Hindlimb muscle (tissue), 1 donor: ENCODE measurements at places on chromosomes 3 and 15.

DNA sequence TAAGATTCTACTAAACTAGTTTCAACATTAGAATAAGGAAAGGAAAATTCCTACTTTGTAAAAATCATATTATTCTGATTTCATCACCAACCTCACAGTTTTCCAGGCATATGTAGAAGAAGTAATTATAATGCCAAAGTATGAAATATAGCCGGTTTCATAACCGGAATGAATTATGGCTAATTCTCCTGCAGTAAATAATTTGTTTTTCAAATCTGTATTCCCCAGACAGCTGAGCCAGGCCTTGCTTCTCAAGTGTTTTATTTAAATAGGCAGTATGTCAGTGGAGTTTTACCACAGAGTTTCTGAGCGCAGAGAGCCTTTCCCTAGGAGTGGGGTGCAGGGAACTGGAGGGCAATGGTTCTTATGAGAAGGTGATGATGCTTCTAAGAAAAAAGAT is 8.7 kb upstream of the CPA3 start:
- DNase-seq = no peak

DNA sequence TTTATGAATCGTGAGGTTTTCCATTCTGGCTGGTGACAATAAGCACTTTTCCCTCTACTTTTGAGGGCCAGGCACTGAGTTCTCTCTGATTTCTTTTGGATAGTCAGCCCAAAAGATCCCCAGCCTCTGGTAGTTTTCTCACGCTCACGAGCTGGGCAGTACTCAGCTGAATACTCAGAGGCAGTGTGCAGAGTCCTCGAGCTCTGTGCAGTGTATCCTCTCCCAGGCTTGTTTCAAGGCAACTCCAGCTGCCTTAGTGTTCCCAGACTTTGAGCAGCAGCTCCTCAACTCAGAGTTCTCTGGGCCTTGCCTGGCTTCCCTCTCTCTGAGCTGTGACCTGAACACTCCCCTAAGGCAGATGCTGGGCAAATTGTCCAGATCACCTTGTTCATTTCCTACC is 59.1 kb upstream of the IQSEC1 start:
- DNase-seq = no peak

- no peak for DNase-seq
Observed at GRCh38 chr3:135513106-135514059, 452.1 kb upstream of the PPP2R3A start.

GRCh38 chr3:141442914-141443313 is 43.9 kb upstream of the RASA2 start:
- no peak for DNase-seq

DNA sequence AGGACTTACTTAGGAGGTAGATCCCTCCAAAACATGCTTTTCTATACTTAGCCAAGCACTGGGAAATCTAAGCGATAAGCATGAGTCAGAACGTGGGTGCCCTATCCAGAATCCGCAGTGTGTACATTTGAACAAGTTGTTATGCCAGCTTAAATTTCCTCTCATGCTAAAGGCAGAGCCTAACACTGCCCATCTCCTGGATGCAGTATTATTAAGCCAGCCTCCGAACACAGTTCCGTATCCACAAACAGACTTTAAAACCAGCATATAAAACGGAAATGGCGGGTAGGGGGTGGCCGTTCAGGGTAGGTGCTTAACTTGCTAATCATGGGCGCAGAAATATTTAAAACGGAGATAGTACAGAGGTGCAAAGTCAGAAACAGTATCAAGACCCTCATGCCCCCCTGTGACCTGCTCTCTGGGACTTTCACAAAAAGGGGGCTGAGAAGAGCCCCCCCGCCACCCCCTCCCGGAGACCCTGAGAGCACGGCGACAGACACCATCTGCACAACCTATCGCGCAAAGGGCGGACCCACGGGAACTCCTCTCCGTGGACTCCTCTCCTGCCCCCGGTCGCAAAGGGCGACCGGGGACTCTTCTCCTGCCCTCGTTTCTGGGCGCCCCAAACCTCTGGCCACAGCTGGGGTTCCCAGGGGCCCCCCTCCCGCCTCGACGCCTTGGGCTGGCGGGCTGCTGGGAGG is 889 bp upstream of the LRRIQ4 start:
- peak; percentile 25 for DNase-seq

GRCh38 chr3:172309741-172310427 is 138.4 kb downstream of the GHSR start:
- no peak for DNase-seq

DNA sequence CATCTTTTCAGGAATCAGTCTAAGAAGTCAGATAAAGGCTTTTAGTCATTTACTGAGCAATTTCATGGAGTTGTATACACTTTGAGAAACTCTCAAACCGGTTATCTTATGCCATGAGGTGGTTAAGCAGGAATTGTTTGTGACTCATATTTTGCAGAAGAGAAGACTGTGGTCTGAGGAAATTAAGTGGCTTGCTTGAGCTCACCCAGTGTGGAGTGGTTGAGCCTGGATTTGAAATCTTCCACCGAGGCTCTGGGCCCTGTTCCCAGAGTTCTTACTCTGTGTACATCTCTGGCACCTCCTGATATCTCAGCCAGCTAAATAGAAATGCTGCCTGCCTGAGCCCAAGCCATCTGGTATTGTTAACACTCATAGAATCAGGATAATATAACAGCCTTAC is 37.8 kb upstream of the BCL6 start:
- no peak for DNase-seq

DNA sequence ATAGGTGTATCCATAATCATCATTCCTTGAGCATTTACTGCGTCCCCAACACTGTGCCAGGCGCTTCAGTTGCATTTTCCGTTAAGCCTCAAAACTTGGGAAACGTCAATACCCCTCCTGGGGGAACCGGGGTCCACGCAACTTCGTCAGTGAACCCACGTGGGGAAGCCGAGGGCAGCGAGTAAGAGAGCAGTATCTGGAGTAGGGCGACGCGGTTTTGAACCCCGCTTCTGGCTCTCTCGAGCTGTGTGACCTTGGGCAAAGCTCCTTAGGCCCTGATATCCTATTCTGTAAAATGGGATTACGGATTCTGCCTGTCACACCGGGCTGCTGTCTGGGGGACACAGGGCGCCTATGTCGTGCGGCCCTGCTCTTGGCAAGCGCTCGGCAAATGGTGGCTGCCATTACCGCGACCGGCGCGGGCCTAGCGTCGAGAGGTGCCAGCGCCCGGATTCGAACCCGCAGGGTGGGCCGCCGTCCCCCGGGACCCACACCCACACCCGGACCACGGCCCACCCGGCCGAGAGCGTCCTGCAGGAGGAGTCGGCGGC is 590 bp downstream of the POLG start:
- peak; percentile 16 for DNase-seq

DNA sequence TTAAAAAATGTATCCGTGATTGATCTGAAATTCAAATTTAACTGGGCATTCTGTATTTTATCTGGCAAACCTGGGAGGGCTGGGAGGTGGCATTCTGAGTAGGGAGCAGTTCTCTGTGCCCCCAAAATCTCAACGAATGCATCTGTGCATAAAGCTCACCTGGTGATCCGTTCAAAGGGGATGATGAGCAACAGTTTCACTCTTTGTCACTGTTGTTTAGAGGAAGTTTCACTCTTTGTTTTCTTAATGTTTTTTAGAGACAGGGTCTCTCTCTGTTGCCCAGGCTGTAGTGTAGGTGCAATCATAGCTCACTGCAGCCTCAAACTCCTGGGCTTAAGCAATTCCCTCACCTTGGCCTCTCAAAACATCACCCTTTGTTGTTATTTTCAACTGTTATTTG is 186.7 kb downstream of the SSR3 start:
- no peak for DNase-seq

DNA sequence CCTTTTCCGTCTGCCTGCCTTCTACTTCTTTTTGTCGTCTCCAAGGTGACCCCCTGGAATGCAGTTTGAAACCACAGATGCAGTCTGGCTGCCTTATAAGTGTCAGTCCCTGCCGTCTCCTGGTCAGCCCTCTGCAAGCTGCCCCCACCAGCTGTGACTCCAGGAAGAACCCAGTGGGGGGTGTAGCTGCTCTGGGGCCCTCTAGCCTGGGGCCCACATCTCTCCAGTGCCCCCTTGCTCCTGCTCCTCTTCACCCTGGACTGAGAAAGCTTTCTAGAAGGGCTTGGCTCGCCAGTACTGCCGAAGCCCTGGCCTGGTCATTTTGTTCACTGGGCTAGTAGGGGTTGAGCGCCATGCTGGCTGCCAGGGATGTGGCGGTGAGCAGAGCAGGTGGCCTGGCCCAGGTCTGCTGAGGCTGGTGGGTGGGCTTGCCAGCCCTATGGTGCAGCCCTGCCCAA is 21.3 kb downstream of the SYNM start:
- no peak for DNase-seq

DNA sequence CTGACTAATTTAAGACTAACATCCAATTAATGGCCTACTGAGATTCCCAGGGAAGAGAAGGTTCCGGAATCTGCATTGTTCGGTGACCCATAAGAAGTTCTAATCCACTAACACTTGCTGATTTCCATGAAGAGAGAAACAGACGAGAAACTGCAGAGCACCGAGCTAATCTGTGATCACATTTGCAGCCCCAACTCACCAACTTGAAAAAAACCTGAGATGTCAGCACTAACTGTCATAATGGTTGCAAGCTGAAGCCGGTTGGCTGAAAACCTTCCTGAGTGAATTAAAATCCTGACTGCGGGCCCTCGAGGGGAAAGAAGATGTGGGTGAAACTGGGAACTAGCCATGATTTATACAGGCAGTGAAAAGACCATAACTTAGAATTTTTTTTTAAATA is 204.8 kb upstream of the IGF1R start:
- DNase-seq = no peak

DNA sequence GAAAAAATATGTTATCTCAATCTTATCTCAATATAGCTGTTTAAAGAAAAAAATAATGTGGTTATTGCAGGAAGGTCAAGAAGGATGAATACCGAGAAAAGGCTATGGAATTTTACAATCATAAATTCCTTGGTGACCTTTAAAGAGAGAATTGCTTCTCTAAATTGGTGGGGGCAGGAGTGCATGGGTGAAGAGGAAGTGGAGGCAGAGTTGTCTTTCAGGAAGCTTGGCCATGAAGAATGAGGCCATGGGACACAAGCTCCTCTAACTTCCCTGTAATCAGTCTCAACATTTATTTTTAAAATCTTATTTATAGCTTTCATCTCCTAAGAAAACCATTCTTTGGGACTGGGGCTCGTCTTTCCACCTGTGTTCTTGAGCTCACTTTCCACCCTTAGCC is 22.4 kb upstream of the ALDH1A2 start:
- DNase-seq = no peak

DNA sequence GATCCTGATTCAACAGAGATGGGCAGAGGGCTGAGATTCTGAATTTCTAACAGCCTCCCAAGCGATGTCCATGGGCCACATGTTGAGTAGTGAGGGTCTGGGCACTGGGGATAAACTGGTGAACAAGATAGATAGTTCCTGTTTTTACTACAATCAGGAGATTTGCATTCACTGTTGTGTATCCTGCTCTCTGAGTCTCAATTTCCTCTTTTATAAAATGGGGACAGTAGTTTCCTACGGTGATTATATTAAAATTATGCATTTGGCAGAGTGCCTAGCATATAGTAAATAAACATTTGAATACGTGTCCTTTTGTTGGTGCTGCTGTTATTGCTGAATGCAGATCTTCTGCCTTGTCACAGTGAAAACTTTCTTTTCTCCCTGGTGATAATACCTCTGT is 102.5 kb downstream of the MYH15 start:
- no peak for DNase-seq

DNA sequence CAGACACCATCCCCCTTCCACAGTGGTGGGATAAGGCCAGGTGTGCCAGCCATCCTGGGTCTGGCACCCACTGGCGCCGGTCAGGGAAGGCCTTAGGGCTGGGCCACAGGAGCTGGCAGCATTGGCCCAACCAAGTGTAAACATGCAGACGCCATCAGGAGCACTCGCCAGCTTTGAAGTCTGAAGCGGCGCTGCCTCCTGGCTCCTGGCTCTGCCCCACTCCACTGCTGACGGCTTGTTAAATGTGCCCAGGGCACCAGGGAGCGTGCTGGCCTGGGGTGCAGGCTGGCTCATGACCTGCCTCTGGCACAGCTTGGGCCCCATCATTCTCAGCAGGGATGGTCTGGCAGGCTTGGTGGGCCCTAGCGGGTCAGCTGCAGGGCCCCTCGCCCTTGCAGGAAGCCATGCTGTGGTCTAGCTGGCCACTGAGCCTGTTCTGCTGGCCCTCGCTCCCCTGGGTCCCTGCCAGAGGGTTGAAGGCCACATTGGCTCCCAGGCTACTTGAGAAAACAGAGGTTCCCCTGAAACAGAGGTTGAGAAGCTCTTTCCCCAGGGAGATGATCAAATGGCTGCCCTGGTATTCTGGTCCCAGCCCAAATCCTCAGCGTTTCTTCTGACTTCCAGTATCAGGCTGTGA is 116.6 kb downstream of the DNAJB8 start:
- DNase-seq = no peak

GRCh38 chr15:57916695-57917094 is 148.8 kb downstream of the ALDH1A2 start:
- DNase-seq = no peak

DNA sequence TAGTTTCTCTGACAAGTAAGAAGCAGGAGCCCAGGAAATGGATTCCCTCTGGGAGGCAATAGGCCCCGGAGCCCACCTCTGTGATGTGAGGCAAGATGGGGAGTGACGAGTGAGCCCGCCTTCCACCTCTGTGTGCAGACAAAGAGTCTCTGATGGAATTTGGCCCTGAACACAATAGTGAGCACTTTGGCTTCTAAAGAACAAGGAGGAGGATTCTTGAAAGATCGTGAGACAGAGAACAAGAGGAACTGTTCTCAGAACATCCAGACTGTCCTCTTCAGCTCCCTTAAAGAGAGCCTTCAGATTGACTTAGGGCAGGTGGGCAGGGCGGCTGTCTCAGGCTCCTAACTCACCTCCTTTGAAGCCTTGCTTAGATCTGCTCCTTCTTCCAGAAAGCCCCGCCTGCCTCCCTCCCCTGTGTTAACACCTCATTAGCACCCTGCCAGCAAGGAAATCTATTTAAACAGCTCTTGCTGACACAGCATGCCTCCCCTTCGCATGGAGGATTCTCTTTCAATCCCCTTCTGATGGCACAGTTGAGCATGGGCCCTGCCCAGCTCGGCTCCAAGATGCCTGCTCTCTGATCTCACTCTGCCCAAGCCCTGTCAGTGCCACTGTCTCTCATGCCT is 430.3 kb downstream of the NTRK3 start:
- no peak for DNase-seq

DNA sequence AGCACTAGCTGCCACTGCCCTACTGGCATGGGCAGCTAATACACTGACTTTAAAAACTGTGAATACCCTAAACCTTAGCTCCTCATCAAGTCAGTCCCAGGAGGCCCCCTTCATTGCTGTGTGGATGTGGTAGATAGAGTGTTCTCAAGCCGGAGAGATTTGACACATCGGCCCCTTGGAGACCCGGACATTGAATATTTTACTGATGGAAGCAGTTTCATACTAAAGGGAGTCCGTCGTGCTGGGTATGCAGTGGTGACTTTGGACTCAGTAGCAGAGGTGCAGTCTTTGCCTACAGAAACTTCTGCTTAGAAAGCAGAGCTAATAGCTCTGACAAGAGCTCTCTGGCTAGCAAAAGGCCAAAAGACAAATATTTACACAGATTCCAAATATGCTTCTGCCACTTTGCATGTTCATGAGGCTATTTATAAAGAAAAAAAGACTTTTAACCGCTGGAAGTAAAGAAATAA is 17.5 kb downstream of the CCR4 start:
- DNase-seq = no peak

- DNase-seq = no peak
Observed at GRCh38 chr3:188546835-188547670, 393.1 kb downstream of the LPP start.
